ENCODE measurements at places on chromosomes 1 and 21.
A peak's percentile ranks its signal among the peaks of the same experiment; 100 is the strongest.

- no peak for DNase-seq
Measured at GRCh38 chr1:198449727-198450433, 90.6 kb downstream of the ATP6V1G3 start.

- no peak for DNase-seq
Measured at GRCh38 chr1:101317590-101317989, 80.8 kb downstream of the S1PR1 start.

DNA sequence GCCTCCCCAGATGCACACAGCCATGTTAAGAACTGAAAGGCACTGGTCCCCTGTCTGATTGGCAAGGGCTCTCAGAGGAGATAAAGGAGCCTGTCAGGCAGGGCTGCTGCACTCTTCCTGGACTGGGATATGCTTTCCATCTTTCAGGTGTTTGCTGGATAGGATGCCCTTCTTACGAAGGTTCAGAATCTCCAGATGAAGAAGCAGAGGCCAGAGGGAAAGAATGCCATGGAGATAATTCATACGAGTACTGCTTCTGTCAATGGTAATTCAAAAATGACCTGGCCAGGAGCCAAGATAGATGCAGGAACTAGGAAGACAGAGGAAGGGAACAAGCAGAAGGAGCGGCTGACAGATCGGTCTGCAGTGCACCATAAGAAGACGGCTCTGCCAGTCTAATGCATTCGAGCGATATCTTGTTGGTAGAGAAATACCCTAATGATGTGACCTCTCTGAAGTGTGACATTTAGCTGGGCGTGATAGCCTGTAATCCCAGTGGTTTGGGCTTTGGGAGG lies 16.6 kb upstream of the ATP2B4 start:
- DNase-seq, result no peak

GRCh38 chr1:240455228-240455821 lies 156.6 kb downstream of the GREM2 start:
- DNase-seq, result no peak

DNA sequence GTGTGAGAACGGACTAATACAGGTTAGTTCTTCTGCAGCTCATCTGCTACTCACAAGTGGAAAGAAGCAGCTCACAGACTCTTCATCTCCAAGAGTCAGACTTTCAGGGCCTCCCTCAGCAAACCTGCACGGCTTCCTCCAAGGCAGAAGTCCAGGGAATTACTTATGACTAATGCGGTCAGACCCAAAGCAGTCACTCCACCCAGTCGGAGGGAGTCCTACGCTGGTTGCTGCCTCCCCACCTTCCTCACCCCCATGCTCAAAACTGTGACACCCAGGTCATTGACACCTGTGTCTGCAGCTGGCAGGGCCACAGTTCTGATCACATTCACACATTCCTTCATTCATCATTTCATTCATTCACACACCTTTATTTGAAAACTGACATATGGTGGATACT lies 38.4 kb upstream of the PRDM2 start:
- no peak for DNase-seq

GRCh38 chr21:30256100-30256499 lies 26.6 kb downstream of the KRTAP24-1 start:
- DNase-seq, result no peak

DNA sequence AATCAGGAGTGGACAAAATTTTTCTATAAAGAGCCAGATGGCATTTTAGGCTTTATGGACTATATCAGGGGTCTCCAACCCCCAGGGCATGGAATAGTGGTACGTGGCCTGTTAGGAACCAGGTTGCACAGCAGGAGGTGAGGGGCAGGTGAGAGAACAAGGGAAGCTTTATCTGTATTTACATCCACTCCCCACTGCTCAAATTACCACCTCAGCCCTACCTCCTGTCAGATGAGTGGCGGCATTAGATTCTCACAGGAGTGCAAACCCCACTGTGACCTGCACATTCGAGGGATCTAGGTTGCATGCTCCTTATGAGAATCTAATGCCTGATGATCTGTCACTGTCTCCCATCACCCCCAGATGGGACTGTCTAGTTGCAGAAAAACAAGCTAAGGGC lies 13.9 kb downstream of the PHTF1 start:
- DNase-seq, result no peak

DNA sequence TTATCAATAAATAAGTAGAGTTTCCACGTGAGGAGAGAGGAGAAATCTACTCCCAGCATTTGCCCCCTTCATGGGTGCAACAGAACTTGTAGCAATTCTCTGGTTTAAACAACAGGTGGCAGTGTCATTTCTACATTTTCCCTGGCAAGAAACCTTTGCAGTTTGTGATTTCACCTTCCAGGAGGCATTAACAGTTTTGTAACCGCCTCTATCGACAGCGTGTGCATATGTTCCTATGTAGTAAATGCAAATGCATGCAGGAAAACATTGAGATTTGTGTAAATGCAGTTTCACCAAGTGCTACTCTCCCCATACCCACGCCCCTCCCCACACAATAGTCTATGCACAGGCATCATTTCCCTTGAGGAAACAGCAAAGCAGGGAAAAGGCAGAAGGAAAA lies 494.7 kb downstream of the SMYD3 start:
- no peak for DNase-seq

DNA sequence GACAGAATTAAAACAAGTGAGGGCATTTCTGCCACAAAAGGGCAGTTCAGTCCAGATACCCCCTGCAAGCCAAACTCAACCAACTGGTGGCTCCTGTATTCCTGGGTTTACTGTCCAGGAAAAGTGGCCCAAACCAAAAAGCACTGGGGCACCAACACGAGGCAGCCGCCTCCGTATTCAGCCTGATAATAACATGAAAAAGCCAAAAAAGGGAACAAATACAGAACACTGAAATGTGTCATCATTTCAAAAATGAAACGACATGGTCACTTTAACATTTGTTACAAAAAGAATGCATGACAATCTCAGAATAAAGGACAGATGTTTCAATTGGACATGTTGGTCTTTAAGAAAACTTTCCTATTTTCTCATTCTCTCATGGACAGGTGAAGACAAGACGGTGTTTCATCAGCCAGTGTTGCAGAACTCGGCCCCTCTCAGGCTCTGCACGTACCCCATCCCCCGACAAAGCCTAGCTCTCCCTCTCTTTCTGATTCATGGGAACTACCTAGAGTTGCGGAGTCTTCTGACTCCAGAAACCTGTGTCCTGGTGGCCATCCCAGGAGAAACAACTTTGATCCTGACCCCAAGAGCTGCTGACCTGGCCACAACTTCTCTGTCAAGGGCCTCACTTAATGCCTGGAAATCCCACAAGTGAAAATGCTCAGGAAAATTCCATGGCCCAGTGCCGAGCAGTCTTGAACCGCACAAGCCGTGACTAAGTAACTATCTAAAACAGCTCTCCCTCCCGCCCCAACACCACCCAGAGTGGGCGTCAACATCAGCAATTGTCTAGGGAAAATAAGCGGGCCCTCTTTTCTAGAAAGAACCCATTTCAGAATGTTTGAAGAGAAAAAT lies 27.1 kb downstream of the ZBTB17 start:
- no peak for DNase-seq

GRCh38 chr1:24872061-24872850 lies 57.8 kb downstream of the RUNX3 start:
- DNase-seq, result no peak

GRCh38 chr1:41013796-41014195 lies 7.7 kb downstream of the SLFNL1 start:
- DNase-seq, result no peak

GRCh38 chr1:175353066-175353465 lies 160.5 kb upstream of the KIAA0040 start:
- DNase-seq, result no peak

GRCh38 chr21:17798796-17799195 lies 20.4 kb downstream of the C21orf91 start:
- no peak for DNase-seq

- DNase-seq, result no peak
Measured at GRCh38 chr1:43832255-43832654, 101.3 kb upstream of the ARTN start.

GRCh38 chr1:182910143-182910542 lies 42.8 kb downstream of the SHCBP1L start:
- no peak for DNase-seq

DNA sequence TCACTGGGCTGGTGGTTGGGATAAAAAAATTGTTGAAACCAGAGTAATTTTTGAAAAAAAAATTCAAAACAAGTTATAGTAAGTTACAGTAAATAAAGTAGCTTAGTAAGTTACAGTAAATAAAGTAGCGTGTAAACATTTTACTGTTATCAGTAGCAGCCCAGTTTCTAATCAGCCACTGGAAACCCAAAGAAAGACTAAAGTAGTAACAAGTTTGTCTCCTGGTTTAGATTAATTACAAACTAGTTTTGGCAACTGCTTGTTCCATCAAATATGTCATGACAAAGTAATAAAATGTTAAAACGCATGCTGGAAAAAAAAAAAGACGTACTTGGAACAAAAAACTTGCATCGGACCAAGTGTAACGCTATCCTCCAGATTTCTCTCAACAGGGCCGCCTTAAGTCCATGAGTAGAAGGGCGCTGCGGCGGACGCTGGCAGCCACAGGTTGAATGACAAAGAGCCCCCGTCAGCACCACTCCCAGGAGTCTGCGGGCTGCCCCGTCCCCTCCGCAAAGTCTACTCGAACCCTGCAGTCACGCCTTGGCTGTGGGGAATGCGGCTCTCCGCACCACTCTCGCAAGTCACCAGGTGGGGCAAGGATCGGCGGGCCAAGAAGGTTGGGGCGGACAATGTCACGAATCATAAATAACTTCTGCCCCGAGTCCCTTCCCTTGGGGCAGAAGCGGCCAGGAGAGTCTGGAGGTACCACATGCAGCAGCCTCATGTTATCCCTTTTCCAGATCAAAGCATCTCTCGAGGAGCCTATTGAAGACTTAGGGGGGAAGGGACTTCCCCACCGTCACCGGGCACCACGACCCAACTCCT lies 837 bp downstream of the SLC16A1 start:
- peak; percentile 32 for DNase-seq

- DNase-seq, result no peak
Measured at GRCh38 chr1:8883491-8883890, 5.0 kb upstream of the ENO1 start.

DNA sequence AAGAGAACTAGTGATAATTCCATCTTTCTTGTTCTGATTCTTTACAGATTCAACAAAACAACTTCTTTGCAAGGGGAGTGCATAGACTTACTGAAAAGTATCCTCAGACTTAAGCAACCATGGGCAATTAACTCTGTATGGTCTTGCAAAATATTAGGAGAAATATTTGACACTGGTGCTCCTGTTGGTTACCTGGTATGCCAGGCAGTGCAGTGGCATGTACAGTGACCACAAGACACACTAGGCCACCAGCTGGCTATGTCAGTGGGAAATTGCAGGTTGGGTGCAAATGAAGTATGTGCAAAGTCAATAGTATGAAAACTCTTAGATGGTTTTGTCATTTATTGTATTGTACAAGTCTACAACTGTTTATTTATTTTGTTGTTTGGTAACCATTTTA lies 34.5 kb downstream of the EPS15 start:
- DNase-seq, result no peak

DNA sequence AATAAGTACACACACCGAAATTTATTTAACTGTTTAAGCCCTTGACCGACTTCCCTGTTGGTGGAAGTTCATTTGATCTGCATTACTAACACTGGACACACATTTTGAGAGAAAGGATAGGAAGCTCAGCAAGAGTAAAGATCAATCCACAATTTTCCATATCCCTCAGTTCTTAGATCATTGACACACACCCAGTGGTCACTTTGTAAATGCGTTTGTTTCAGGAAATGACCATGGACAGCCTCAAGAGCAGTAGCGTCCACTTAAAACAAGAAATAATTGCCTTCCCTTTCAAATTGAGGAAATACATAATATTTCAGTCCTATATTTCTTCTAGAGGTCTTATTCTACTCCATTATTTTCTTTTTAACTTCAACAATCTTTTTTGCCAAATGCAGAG lies 511.5 kb upstream of the PTBP2 start:
- no peak for DNase-seq

- DNase-seq, result no peak
Measured at GRCh38 chr1:52153010-52153409, 11.1 kb downstream of the ZFYVE9 start.

DNA sequence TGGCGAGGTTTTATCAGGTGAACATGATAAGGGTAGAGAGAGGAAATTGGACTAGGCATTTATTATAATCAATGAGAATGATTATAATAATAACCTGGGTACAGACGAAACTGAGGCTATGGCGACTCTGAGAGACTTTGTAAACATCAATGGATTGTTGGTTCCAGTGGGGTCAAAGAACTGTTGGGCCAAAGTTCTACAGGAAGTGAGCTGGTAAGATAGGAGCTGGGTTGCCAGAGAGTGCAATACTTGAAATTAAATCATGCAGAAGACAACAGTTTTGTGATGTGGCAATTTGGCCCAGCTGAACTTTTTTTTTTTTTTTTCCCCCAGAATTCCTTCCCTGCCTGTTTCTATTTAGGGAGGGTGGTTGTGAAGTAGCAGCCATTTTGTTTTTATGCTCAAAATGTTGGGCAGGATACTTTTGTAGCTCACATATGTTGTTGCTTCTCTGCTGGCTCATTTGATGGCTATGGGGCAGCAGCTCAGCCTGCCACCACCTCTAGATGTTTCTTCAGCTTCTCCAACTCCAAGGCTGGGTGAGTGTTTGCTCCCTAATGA lies 286.5 kb upstream of the B3GALT2 start:
- DNase-seq, result no peak

DNA sequence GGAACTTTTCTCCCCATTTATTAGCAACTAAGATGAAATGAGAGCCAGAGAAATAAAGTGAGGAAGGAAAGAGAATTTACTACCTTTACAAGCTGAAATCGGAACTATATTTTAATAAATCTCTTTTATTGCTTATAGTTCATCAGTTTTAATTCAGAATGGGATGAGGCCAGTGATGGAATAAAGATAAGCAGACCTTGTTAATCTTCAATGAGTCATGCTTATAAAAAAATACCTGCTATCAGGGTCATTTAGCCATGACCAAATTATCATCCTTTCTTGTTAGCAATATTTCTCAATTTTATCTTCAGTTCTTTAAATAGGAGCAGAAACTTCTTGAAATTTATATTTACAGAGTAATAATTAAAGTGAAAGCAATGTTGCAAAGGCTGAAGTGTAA lies 26.1 kb downstream of the RGS4 start:
- no peak for DNase-seq

DNA sequence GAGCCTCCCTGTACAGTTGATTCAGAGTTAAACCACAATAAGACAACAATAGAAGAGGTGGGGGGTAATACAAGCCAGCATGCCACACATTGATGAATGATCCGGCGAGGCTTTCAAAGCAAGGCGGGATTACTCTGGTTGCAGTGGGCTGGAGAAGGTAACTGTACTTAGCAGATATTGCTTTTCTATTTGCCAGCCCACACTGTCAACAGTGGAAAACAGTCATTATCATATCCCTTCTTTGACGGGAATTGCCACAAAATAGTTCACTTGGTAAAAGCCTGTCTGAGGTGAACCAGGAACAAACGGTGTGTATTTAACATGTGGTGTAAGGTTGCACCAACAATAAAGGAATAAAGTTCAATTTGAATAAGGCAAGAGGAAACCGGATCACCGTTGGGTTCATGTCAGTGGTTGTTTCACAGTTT lies 5.8 kb upstream of the KCNJ15 start:
- no peak for DNase-seq

DNA sequence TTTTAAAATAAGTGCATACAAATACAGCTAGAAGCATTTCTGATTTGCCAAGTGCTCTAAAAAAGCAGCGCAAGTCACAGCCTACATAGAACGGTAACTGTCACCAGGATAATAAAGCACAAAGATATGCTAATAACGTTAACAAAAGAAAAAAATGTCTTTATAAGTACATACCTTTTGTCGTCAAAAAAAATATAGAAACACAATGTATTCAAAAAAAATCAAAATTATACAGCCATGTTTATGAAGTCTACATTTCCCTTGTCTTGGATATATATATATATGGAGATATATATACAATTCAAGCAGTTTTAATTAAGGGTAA lies 3.2 kb downstream of the IRF2BP2 start:
- no peak for DNase-seq

- no peak for DNase-seq
Measured at GRCh38 chr1:17612831-17613230, 73.3 kb downstream of the ARHGEF10L start.
